DMS153 (cell line): ENCODE measurements at places on chromosomes 1 and 21.

DNA sequence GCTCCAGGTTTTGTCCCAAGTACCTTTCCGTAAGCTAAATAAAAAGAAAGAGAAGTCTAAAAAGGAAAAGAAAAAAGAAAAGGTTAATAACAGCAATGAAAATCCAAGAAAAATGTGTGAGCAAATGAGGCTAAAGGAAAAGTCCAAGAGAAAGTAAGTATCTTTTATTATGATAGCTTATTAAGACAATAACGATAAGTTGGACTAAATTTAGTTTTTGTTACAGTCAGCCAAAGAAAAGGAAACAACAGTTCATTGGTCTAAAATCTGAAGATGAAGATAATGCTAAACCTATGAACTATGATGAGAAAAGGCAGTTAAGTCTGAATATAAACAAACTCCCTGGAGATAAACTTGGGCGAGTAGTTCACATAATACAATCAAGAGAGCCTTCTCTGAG lies 31.5 kb downstream of the BRDT start:
- DNase-seq: no peak

DNA sequence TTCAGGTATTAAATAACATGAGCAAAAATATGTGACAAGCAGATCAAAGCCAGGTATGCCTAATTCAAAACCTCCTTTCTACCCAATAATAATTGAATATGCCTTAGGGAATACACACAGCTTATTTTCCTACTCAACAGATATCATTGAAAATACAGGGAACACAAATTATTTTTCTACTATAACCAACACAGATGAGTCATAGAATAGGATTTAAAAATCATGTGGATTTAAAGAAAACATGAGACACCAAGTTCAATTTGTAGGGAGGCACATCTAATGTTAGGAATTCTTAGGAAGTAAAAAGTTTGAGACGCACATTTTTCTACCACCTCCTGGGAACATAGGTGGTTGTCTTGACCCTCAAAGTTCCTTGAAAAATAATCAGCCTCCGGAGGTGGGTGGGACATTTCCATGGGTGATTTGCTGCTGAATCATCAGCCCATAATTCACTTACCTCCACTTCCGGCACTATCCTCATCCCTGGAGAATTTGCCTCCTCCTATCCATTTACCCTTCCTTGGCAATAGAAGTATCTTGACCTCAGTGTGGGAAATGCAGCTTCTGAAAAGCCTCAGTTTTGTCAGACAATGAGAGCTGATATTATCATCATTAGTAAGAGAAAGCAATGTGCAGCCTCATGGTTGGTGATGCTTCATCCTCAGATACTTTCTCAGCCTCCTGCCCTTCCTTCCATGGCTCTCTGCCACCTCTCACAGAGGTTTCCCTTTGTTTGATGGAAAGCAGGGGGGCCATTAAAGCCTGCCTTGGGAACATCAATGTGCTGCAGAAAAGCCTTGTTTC lies 33.5 kb upstream of the RGS4 start:
- DNase-seq: no peak

DNA sequence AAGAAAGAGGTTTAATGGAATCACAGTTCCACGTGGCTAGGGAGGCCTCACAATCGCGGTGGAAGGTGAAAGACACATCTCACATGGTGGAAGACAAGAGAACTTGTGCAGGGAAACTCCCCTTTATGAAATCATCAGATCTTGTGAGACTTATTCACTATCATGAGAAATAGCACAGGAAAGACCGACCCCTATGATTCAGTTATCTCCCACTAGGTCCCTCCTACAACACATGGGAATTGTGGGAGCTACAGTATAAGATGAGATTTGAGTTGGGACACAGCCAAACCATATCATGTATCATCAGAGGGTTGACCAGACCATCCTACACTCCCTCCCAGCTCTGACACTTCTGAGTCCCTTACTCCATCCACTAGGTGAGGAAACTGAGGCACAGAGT lies 143.9 kb upstream of the KLHDC7A start:
- DNase-seq: no peak

DNA sequence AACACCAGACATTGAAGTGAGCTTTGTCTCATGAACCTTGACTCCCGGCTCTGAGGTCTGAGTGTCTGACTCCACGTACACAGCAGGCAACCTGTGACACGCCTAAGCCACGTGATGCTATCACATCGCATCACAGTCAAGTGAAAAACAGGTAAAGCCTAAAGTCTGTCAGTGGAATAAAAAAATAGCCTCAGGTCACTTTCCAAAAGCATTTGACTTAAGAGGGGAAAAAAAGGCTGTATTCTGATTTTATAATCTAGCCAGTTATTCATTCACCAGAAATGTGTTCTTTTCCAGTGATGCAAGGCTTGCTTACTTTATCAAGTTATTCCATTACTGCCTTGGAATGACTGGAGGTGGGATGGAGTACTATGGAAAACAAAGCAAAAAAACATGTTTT lies 163.2 kb upstream of the HMCN1 start:
- no peak for DNase-seq
